ENCODE measurements at places on chromosomes 2 and 18.

GRCh38 chr18:54069729-54070128 lies 154.7 kb downstream of the MBD2 start:
- H3K4me1 ChIP-seq, result no peaks in the 10 kb centered on the region
- no peak overlapping the region for H3K27ac ChIP-seq
- no peak for DNase-seq
- no peak overlapping the region for H3K4me3 ChIP-seq

DNA sequence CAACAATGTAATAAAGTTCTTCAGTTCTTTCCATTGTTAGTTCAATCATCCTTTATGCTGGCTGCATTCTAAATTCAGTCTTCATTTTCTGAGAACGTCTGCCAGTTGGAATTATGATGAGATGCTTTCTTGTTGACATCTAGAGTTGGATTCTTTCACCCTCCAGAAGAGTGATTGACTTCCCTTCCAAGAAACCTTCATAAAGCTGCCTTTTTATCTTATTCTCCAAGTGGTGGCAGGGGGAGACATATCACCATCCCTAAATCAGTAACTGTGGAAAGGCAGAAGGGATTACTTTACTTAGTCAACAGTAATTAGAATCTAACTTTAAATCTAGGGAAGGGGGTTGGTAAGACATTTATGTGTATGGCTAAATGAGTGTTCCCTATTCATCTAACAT lies 86.8 kb upstream of the GULP1 start:
- H3K4me3 ChIP-seq, result no peak overlapping the region
- DNase-seq, result no peak
- peaks cover 2% of the 10 kb centered on the region for H3K4me1 ChIP-seq
- no peaks in the 10 kb centered on the region for H3K36me3 ChIP-seq
- H3K27ac ChIP-seq, result no peak overlapping the region

GRCh38 chr2:82089518-82089917 lies 1785.0 kb upstream of the LRRTM1 start:
- no peak overlapping the region for H3K4me3 ChIP-seq
- no peak overlapping the region for H3K27ac ChIP-seq
- DNase-seq, result no peak

- no peak for DNase-seq
- no peaks in the 10 kb centered on the region for H3K36me3 ChIP-seq
- no peak overlapping the region for H3K27ac ChIP-seq
- no peaks in the 10 kb centered on the region for H3K27me3 ChIP-seq
Measured at GRCh38 chr18:46628206-46628605, 28.8 kb downstream of the LOXHD1 start.

GRCh38 chr2:8583400-8584173 lies 98.3 kb upstream of the ID2 start:
- no peaks in the 10 kb centered on the region for H3K36me3 ChIP-seq
- DNase-seq, result no peak
- H3K4me3 ChIP-seq, result no peak overlapping the region
- no peaks in the 10 kb centered on the region for H3K4me1 ChIP-seq
- H3K27ac ChIP-seq, result no peak overlapping the region
- H3K27me3 ChIP-seq, result 0 out of 2 replicates have a peak, but pooled peaks cover 2% of the 10 kb centered on the region

DNA sequence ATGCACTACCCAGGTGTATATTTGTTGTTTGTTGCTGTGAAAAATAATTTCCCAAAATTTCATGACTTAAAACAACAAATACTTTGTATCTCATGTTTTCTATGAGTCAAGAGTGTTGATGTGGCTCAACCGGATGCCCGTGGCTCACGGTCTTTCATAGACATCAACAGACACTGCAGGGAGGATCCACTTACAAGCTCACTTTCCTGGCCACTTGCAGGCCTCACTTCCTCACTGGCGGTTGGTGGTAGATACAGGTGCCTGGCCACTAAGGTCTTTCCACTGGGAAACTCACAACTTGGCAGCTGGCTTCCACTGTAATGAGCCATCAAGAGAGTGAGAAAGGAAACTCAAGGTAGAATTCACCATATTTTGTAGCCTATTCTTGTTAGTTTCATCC lies 662.9 kb downstream of the IRS1 start:
- H3K4me3 ChIP-seq, result no peak overlapping the region
- no peaks in the 10 kb centered on the region for H3K36me3 ChIP-seq
- no peak overlapping the region for H3K27ac ChIP-seq
- peaks cover 14% of the 10 kb centered on the region for H3K4me1 ChIP-seq

DNA sequence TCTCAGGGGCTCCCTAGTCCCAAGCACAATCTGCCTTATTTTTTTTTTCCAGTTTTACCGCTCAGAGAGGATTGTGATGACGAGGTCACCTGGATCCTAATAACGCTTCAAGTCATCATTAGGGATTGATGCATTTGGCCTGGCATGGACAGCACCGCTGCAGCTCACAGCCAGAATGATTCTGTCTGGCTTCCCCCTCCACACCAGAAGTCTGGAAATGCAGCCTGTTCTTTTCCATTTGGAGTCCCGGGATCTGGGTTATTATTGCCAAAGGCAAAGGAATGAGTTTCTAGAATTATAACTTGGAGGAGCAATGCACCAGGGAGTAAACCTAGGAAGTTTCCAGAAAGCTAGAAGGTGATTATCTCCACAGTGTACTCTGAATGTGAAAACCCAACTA lies 81.1 kb upstream of the TAF1B start:
- H3K27me3 ChIP-seq, result no peaks in the 10 kb centered on the region
- H3K4me3 ChIP-seq, result no peak overlapping the region
- H3K4me1 ChIP-seq, result peaks cover 11% of the 10 kb centered on the region
- no peak for DNase-seq

Measured in SJCRH30 (cell line).